ENCODE measurements at places on chromosomes 2 and 18. TPM values are rescaled to one million over a fixed set of nuclear protein-coding genes. Genes with fewer than 3 reads are reported as not detected.

The MBD1 gene
- total RNA-seq: 37.5 TPM

The VWA3B gene
- total RNA-seq: not detected

The TMEM37 gene
- total RNA-seq: 2.7 TPM

The SFT2D3 gene
- total RNA-seq: 3.8 TPM

The SERPINB13 gene
- total RNA-seq: not detected

The NOSTRIN gene
- 2.0 TPM for total RNA-seq

The ANKRD30BL gene
- not detected for total RNA-seq

The RASGRP3 gene
- total RNA-seq: 1.2 TPM

The ZSWIM2 gene
- not detected for total RNA-seq

The SNTG2 gene
- not detected for total RNA-seq

The CD8B gene
- not detected for total RNA-seq

The GALNT3 gene
- total RNA-seq: not detected

The ST6GAL2 gene
- total RNA-seq: 15.6 TPM

The LYPD6B gene
- total RNA-seq: not detected

The IL1R2 gene
- 0.93 TPM for total RNA-seq

The TXNDC2 gene
- 0.12 TPM for total RNA-seq

The RAB17 gene
- 0.38 TPM for total RNA-seq

The KYNU gene
- total RNA-seq: 270 TPM

The KIF5C gene
- total RNA-seq: 0.42 TPM

The RBM43 gene
- 3.8 TPM for total RNA-seq

The SERPINB7 gene
- 1.9 TPM for total RNA-seq
